ENCODE measurements at places on chromosomes 6 and 20.

GRCh38 chr6:111809264-111809663, 64.0 kb downstream of the FYN start:
- no peak for DNase-seq

DNA sequence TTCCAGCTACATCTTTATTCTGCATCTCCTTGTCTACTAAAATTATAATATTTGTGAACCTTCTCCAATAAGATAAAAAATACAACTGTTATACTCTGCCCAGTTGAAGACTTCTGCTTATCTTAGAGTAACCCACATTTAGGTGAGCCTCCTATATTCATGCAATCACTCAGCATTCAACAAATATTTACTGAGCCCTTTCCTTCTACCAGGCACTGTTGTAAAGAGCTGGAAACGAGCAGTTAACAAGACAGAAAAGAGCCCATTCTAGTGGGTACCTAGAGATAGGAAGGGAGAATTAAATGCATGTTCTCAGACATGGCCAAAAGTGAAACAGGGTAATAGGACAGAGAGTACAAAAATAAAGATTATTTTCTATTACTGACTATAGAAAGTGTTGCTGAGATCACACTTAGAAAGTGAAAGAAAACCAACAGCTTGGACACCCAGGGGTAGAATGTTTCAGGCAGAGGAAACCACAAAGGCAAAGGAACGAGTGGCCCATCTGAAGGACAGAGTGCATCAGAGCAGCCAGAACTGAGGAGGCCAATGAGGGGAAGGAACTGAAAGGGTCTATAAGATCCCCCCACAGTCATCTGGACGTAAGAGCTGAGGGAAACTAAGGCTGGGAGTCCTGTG, 50.8 kb upstream of the SMLR1 start:
- no peak for DNase-seq

DNA sequence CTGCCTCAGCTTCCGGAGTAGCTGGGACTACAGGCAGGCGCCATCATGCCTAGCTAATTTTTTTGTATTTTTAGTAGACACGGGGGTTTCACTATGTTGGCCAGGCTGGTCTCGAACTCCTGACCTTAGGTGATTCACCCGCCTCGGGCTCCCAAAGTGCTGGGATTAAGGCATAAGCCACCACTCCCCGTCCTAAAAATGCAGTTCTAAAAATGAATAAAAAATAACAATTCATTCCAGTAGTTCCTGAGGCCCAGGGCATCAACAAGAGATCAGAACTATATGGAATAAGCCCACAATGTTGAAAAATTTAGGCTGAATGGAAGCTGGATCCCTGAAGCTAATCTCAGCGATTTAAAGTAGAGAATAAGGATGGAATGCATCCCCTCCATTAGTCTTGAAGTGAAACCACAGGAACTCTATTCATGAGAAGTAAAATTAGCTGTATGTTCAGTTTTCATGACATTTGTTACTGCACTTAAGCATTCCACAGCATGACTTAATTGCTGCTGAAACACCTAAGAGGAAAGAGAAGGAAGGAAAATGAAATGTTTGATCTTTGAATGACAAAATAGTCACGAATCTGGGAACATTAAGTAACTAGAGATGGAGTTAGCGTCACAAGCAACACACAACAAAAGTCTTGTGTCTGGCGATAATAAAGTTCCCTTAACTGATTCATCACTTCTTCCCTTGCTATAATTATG, 80.4 kb upstream of the RIPOR2 start:
- no peak for DNase-seq

GRCh38 chr20:46838011-46838410, 56.6 kb upstream of the EYA2 start:
- DNase-seq: no peak

DNA sequence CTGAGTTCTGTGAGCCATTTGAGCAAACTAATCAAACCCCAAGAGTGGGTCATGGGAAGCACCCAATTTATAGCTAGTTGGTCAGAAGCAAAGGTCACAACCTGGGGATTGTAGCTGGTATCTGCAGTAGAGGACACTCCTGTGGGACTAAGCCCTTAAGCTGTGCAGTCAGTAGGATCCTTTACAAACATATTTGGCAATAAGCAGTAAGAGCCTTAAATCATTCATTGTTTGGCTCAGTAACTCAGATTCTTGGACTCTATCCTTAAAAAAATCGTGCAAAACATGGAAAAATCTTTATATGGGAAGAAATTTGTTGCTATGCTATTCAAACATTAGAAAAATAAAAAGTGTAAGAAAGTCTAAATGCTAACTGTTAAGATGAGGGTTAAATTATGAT, 29.9 kb downstream of the FRK start:
- no peak for DNase-seq

- no peak for DNase-seq
Observed at GRCh38 chr6:338815-339262, 46.6 kb downstream of the DUSP22 start.

DNA sequence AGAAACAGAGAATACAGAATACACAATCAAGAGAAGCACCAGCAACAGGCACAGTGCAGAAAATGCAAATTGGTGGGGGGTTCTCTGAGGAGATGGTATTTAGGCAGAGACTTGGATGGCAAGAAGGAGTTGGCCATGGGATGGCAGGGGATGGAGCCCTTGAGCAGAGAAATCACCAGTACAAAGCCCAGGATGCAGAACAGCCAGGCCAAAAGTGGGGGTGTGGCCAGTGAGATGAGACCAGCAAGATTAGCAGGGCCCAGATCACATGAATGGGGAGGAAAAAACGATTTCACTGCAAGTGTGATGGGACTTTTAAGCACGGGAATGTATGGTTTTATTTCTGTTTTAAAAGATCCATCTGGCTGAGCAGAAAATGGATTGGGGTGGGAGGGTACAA, 63.4 kb downstream of the TRAM2 start:
- DNase-seq: no peak

DNA sequence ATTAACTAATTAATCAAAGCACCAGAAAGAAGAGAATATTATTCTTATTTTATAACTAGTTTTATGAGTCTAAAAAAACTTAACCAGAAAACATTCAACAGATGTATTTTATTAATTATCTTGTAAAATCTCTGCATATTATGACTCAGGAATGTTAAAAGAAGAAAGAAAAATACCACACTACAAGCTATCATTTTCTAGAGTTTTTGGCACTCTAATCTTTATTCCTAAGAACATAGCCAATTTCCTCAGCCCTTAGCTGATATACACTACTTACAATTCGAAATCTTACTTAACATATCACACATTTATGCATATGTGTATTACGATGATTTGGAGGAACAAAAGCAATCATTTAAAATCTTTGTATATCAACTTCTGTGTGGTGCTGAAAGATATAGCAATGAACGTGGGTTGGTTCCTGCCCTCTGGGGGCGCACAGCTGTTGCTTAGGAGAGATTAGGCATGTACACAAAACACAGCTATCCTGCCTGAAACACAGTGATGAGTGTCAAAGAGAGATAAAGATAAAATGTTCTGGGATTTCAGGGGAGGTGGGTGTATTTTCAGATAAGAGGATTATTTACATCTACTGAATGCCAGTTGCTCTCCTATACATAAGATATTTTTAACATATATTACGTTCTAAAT, 404.5 kb downstream of the SYNE1 start:
- no peak for DNase-seq

DNA sequence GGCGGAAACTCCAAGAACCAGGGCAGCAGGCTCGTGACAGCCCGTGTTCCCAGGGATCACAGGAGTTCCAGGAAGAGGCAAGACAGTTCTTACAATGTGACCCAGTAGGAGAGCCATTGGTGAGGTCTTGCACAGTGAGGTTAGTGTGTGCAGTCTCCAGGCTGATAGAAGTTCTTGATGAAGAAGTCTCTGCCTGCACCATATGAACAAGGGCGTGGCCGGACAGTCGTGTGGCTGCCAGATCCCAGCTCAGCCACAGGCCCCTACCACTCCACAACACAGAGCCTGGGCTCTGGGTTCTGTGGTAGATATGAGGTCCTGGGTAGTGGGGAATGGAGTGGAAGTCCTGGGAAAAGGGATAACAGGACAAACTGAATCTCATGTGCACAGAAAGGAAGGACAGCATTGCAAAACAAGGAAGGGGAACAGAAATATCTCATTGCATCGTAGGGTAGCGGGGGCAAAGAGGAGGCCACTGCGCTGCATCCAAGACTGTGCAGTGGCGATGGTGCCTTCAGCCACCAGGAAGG, 65.2 kb downstream of the STX11 start:
- DNase-seq: no peak

- DNase-seq: no peak
Observed at GRCh38 chr6:38185244-38185643, 365.7 kb downstream of the ZFAND3 start.

DNA sequence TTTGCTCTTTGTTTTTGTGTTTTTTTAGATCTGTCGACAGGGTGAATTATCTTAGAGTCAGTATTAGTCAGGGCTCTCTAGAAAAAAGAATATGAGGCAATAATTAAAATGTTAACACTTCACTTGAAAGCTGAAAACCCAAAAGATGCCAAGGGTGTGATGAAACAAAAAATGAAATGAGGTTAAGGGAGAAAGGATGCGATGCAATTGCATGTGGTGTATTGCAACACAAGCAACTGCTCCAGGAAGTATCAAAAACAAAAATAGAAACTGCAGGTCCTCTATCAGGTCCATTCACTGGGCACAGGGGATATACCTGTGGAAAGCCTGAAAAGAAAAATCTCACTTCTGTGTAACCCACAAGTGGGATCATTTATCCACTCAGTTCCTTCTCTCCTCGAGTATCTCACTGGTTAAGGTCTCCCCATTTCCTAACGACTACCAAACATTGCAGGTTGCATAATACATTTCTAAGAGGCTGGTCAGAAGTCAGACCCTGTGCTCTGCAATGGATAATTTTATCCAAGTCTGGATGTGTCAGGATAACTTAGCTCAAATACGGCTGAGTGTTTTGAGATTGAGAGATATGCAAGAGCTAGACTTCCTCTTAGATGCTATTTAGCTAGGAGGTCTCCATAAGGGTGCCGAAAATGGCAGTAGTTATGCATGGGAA, 257.7 kb upstream of the GJE1 start:
- DNase-seq: no peak

- no peak for DNase-seq
Observed at GRCh38 chr20:12223057-12223456, 305.4 kb downstream of the BTBD3 start.

DNA sequence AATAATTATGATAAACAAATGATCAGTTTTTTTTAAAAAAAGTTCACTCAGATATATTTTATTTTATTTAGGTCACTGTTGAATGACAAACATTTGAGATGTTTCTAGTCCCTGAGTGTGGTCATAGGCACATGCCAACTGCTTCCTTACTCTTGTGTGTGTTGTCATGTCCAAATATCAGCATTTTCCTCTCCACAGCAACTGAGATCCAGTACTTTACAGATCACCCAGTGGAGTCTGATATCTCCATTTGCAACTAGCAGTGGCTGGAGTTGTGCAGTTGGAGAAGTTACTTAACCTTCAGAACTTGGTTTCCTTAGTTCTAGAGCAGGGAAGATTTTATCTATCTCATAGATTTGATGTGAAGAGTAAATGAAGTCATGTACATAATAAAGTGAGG, 101.3 kb downstream of the MYB start:
- DNase-seq: no peak

GRCh38 chr6:35583893-35584688, 71.4 kb upstream of the TULP1 start:
- DNase-seq: no peak

DNA sequence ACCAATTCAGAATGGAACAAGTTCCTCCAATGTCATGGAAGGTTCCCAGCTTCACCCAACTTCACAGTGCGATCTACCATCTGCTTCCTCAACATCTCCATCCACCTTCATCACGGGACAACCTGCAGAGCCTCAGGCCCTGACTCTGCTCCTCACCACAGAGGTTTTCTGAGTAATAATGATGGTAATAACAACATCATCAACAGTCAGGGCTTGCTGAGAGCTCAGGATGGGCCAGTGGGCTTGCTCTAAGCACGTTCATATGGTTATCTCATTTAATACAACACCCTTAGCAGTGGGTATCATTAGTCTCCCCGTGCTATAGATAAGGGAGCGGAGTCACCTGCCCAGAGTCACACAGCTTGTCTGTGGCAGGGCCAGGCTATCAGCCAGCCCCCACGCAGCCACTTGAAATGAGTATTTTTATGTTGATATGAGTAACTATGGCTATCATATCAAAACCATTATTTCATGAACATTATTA, 38.6 kb downstream of the PREX1 start:
- no peak for DNase-seq

- no peak for DNase-seq
Observed at GRCh38 chr6:19368511-19368910, 468.7 kb upstream of the ID4 start.

GRCh38 chr6:53822401-53823125, 27.8 kb downstream of the LRRC1 start:
- no peak for DNase-seq

DNA sequence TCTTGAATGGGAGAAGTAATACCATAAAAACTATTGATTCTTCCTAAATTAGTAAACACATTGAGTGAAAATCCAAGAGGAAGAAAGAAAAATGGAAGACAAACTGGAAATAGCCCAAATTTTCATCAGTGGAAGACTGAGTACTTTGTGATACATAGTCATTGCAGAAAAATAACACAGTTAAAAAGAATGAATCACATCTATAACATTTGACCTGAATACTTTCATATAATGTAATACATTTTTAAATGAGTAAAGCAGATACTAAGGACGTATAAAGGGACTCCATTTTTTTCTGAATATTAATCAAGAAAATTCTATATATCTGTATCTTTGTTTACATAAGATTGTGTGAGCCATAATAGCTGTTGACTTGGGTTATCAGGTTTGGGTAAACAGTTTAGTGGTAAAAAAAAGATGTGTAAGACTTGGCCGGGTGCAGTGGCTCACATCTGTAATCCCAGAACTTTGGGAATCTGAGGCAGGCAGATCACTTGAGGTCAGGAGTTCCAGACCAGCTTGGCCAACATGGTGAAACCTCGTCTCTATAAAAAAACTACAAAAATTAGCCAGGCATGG, 4.3 kb upstream of the SLC17A2 start:
- DNase-seq: no peak

GRCh38 chr6:106145741-106146227, 59.6 kb downstream of the PRDM1 start:
- DNase-seq: no peak

DNA sequence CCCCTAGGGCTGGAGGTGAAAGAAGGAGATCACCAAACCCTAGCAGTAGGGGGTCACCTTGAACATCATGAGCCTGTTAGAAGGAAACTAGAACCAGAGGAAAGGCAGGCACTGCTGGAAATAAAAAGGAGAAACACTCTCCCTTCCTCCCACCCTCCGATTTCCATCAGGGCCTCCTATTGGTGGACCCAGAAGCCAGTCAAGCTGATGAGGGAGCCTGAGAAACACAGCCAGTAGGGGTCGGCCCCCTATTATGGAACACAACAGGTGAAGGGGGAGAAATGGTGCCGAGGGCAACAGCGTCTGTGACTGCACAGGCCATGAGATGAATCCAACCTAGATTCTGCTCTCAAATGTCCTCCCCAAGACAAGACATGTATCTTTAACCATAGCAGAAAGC, 156.1 kb upstream of the LRFN2 start:
- no peak for DNase-seq

DNA sequence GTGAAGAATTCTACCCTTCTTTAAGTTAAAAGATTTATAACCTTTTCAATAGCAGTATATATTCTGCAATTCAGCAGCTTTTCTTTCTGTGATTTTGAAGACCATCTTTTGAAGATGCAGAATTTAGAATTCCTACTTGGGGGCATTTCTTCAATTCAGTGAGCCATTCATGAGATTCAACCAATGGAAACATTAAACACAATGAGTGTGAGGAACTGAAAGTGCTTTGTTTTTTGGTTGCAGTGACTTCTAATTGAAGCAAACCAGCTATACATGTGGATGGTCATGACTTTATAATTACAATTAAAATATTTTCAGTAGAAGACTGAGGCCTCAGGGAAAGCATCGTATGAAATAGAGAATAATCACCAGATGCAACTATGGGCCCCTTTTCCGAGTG, 108.3 kb downstream of the CARMIL1 start:
- no peak for DNase-seq
